Keratinocyte (primary cell): ENCODE measurements at places on chromosomes 16 and 17.
A peak's percentile ranks its signal among the peaks of the same experiment; 100 is the strongest.

DNA sequence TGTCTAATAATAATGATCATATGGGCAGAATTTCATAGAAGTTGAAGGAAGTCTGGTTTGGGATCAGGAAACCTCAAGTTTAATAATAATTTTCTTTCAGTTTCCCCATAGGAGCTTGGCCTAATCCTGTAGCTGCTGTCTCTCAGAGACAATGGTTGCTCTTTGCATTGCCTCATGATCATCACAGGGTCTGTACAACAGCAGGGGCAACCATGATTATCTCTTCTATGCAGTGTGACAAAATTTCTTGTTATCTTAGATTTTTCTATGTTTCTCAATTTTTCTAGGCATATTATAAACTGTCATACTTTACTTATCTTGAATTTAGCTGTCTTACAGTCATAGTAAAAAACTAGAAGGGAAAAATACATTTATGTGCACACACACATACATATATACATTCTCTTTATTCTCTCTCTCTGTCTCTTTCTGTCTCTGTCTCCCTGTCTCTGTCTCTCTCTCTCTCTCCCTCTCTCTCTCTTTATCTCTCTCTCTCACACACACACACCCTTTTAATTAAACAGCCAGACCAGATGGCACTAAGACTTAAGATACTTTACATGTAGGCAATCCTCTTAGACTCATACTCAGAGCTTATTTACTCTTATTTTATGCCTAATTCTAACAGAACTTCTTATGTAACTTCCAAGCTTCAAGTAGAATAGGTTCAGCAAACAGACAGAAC, 30.5 kb downstream of the SMIM36 start:
- DNase-seq, result no peak

- no peak for DNase-seq
These were observed 967 bp upstream of the CDH15 start for GRCh38 chr16:89170346-89171215.

GRCh38 chr17:71023249-71024030, 854.1 kb downstream of the KCNJ2 start:
- no peak for DNase-seq

DNA sequence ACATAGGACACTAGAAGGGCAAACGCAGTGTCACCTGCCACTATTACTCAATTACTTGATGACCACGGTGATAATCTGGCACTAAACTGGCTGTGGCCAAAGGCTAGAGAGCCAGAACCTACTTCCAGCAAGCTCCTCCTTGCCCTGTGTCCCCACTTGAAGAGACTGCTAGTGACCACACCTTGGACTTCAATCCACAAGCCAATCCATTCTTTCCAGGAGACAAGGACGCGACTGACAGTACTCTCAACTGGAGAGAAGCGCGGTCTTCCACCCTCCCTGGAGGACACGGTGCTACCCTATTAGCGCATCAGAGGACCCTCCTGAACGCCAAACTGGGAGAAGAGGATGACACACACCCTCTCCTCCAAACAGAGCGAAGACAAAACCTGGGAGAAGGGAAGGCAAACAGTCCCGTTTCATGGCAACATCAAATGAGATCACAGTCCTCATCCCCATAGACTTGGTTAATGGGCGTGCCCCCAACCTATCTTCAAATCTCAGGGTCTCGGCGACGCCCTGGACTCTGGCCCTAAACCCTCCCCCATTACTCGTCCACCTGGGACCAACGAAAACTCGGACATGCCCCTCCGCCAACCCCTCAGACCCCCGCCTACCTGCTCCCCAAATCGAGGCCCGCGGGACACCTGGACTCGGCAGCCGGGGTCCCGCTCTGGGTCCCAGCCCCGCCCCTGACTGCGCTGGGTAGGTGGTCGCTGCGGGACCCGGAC, 508 bp downstream of the FLCN start:
- DNase-seq, result no peak

GRCh38 chr17:44279666-44280391, 11.9 kb upstream of the SLC4A1 start:
- no peak for DNase-seq

DNA sequence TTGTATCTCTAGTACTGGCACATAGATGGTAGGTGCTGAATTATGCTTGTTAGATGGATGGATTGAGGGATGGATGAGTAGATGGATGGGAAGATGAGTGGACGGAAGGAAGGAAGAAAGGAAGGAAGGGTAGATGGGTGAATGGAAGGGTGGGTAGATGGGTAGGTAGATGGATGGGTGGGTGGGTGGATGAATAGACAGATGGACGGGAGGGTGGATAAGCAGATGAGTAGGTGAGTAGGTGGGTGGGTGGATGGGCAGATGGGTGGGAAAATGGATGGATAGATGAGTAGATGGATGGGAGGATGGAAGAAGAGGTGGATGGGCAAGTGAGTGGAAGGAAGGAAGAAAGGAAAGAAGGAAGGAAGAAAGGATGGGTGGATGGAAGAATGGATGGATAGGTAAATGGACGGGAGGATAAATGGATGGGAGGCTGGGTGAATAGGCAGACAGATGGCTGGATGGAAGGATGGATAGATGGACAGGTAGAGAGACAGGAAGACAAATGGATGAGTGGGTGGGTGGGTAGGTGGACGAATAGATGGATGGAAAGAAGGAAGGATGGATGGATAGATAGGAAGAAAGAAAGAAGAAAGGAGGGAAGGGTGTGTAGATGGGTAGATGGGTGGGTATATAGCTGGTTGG, 56.9 kb downstream of the MYH11 start:
- DNase-seq, result no peak

- no peak for DNase-seq
These were observed 31.1 kb downstream of the RAI1 start for GRCh38 chr17:17712268-17712924.

- no peak for DNase-seq
These were observed 174.2 kb upstream of the FAM20A start for GRCh38 chr17:68775318-68775717.

DNA sequence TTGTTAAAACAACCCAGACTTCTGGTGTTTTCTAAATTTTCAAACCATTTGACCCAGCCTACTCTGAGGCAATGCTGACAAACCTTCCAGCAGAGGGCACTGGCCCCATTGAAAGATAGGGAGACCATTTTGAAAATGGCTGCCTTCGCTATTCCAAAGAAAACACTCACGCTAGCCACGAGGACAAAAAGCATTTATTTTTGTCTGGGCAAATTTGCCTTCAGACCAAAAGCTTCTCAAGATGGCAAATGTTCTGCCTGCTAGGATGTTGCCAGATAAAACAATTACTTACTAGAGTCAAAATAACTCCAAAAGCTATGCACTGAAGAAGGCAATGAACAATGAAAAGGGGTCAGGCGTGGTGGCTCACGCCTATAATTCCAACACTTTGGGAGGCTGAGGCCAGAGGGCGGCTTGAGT, 296.7 kb upstream of the IRX5 start:
- DNase-seq, result no peak

GRCh38 chr16:4847774-4848587, 700 bp downstream of the UBN1 start:
- no peak for DNase-seq

- DNase-seq, result no peak
These were observed 23.1 kb downstream of the GABARAPL2 start for GRCh38 chr16:75589306-75589705.

DNA sequence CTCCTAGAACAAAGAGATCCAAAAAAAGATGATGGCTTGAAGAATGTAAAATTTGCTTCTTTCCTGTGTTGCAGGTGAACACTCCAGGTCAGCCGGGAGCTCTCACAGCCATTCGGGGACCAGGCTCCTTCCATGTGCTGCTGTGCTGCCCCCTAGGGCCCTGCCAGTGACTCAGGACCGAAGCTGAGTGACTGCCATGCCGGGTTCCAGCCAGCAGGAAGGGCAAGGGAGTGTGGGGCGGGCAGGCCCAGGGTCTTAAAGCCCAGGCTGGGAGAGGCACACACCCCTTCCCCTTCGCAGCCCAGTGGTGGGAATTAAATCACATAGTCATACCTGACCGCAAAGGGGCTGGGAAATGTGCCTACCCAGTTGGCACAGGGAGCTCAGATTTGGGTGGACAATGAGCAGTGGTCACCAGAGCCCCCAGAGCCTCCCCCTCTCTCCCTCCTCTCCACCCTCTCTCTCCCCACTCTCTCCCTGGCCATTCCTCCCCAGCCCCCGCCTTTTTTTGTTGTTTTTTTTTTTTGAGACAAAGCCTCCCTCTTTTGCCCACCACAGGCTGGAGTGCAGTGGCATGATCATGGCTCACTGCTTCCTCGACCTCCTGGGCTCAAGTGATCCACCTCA, 11.5 kb downstream of the EPOP start:
- DNase-seq, result no peak

GRCh38 chr16:48232493-48233040, 11.5 kb upstream of the LONP2 start:
- DNase-seq, result no peak

- DNase-seq, result no peak
These were observed 50.0 kb upstream of the CAPN15 start for GRCh38 chr16:477301-478157.

GRCh38 chr17:2903193-2903974, 107.1 kb downstream of the RAP1GAP2 start:
- no peak for DNase-seq

- no peak for DNase-seq
These were observed 79.8 kb downstream of the HELZ start for GRCh38 chr17:67165201-67165600.

DNA sequence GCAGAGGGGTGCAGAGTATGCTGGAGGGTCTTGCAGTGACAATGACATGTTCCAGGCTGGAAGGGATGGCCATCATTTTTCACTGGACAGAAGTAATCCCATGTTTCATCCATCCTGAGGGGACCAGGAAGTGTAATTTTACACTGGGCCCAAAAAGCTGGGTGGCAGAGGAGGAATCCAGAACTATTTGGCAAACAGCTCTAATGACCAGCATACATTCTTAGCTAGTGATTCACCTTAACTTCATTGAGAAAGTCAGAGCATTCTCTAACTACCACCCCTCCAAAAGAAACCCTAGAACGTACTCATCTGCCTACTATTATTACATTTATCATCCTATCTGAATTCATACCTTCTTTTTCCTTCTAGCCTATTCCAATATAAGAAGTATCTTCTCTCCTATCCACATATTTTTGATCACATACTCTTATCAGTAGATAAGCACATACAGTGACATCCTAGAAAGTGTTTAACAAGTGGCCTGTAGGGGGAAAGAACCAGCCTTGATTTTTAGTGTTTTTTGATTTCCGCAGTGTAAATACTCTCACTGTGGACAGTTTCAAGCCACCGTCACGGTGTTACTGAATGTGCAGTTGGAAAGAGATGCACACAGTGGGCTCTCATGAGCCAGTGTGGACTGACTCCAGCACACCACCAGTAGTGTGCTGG, 118.1 kb downstream of the FTO start:
- DNase-seq, result no peak

DNA sequence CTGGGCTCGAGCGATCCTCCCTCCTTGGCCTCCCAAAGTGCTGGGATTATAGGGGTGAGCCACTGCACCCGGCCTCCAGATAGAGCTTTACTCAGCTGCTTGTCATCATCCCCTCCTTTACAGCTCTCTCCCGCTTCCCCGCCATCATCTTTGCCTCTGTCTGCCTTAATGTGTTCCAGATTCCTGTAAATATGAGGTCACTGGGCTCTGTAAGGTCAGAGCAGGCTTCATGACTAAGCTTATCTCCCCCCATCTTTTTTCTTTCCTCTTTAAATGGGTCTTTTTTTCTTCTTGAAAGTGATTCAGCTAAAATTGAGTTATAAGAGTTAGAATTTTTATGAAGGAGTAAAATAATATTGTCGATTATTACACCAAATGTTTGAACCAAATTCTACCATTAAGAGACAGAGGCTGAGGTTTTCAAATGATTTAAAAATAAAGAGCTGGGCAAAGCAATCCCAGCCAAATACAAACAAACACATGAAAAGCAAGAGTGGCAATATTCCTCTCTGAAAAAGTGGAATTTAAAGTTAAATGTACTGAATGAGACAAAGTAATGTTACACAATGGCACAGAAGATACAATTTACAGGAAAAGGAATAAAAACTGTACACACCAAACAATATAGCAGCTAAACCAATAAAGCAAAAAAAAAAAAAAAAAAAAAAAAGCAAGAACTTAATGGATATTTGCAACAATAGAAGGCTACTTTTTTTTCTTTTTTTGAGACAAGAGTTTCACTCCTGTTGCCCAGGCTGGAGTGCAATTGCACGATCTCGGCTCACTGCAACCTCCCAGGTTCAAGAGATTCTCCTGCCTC, 62.1 kb downstream of the CRISPLD2 start:
- peak; percentile 56 for DNase-seq

DNA sequence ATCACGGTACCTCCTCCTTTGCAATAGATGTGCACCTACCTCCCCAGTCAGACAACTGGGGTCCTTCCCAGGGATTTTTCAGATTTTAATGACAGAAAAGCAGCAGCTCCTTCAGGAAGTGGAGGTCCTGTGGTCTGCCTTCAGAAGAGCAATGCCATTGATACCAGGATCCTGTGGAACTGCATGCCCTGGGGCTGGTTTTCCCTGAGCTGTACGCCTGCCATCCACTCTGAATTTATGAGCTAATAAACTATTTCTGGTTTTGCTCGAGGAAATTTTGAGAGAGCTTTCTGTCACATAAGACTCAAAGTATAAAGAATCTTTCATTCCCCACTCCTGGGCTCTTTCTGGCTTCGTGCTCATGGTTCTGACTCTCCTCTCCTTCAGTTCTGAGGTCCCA, 10.0 kb upstream of the CCL23 start:
- no peak for DNase-seq

DNA sequence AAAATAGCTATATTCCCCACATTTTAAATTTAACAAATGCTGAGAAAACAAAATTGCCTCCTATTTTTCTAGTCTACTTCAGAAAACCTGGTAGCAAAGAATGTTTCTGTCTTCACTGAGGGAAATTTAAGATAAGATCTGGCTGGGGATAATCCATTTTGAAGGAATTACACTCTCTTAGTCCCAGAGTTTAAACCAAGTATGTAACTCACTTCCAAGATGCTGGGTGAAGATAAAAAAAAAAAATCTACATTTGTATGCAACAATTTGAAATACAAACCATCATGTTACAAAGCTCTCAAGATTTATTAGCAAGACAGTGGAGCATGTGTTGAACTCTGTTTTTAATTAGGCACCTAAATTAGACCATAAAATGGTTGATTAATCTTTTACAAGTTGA, 5.7 kb downstream of the HS3ST3B1 start:
- DNase-seq, result no peak

GRCh38 chr17:63354256-63354655, 91.8 kb downstream of the CYB561 start:
- DNase-seq, result no peak

- no peak for DNase-seq
These were observed 14.2 kb downstream of the CRYM start for GRCh38 chr16:21263640-21264570.

DNA sequence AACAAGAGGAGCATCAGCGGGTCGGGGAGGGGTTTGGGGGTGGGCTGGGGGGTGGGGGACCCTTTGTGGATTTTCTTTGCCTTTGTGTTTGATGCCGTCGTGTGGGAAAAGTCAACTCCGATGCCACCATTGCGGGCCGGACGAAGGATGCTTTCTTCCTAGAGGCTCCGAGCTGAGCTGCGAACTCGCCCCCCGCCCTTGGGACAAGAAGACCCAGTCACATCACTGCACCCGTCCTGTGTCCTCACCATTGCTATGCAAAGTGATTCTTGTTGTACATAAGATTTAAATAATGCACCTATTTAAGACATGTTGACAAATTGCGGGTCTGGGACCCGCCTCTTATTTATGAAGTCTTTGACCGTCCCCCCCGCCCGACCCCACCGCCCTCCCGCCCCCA, 69.0 kb upstream of the PLCG2 start:
- no peak for DNase-seq
